ENCODE measurements at places on chromosomes 2 and 18.

DNA sequence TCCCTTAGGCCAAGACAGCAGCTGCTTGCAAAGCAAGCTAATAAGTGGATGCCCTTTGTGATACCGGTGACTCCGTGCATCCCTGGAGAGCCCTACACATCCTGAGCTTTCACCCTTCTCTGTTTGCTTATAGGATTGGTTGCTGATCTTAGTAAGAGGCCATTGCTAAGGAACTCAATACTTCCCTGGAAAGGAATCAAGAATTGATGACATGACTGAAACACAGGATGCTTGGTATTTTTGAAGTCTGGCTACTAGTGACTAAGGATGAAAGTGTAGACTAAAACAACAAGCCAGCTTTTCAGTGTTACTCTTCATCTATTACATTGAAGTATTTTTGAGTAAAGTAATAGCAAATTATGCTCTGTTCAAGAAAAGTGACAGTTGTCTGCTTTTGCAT is 123.0 kb upstream of the SERPINE2 start:
- peak; percentile 84 for DNase-seq

GRCh38 chr2:237194906-237195305 is 109.2 kb downstream of the COPS8 start:
- no peak for DNase-seq

GRCh38 chr2:20213651-20214565 is 11.0 kb downstream of the SDC1 start:
- DNase-seq: no peak

DNA sequence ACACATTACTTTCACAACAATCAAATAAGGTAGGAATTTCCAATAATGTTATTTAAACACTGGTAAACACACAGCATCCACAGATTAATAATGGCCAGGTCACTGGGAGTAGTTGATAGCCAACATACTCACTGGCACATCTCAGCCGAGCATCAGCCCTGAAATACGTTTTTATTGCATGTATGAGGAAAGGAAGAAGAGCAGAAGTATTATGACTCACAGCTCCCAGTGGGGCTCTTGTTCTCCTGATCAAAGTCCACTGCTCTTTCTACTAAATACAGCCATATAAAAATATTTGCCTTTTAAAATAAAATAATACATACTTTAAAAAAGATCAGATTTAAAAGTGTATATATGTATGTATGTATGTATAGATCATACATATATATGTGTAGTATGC is 999.6 kb downstream of the SUCLG1 start:
- DNase-seq: no peak

- peak; percentile 47 for DNase-seq
Measured at GRCh38 chr2:10097352-10098148, 17.3 kb upstream of the CYS1 start.

GRCh38 chr2:49936965-49937364 is 782.6 kb upstream of the FSHR start:
- DNase-seq: no peak

GRCh38 chr2:172555272-172555521 is 693 bp upstream of the PDK1 start:
- no peak for DNase-seq

GRCh38 chr2:71474116-71474743 is 20.9 kb downstream of the DYSF start:
- no peak for DNase-seq

DNA sequence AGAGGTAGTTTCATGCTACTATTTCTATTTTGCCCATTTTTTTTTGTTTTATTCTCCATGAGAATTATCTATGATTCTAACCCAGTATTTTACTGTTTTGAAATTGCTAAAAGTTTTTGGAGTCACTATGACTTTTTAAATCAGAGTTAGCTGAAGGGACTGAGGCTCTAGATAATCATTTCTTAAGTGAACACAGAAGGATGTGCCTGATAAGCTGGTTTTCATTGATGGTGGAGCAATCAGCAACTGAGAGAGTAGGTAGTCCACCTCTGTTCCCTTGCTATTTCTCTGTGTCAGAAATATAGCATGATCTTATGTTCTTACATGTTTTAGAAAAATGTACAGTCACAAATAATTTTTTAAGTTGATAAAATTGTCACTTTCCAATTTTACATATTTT is 59.4 kb downstream of the CCDC138 start:
- DNase-seq: no peak

DNA sequence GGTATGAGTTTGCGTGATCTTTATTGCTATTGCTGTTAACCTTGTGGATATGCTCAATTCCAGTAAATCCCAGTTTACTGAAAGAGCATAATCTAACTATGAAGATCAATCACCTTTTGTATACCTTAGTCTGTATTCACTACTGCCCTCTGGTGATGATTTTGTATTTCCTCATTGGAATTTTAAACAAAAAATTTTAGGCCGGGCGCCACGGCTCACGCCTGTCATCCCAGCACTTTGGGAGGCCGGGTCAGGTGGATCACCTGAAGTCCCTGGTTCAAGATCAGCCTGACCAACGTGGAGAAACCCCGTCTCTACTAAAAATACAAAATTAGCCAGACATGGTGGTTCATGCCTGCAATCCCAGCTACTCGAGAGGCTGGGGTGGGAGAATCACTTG is 5.1 kb downstream of the COMMD1 start:
- DNase-seq: no peak

DNA sequence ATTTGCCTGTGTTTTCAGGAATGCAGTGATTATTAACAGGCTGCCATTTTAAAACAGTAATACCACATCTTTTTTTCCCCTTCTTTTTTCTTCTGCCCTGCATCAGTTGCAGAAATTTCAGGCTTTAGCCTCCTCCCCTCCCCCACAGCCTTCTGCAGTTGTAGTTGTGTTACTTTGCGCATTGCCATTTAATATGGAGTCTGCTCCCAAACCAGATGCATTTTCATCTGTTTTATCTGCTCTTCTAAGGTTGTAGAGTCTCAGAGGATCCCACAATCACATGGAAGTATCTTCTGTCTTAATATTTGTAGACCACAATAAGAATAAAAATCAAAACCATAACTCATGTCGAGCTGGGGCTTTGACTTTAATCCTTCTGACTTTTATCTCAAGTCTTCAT is 3.8 kb downstream of the ASXL3 start:
- no peak for DNase-seq

DNA sequence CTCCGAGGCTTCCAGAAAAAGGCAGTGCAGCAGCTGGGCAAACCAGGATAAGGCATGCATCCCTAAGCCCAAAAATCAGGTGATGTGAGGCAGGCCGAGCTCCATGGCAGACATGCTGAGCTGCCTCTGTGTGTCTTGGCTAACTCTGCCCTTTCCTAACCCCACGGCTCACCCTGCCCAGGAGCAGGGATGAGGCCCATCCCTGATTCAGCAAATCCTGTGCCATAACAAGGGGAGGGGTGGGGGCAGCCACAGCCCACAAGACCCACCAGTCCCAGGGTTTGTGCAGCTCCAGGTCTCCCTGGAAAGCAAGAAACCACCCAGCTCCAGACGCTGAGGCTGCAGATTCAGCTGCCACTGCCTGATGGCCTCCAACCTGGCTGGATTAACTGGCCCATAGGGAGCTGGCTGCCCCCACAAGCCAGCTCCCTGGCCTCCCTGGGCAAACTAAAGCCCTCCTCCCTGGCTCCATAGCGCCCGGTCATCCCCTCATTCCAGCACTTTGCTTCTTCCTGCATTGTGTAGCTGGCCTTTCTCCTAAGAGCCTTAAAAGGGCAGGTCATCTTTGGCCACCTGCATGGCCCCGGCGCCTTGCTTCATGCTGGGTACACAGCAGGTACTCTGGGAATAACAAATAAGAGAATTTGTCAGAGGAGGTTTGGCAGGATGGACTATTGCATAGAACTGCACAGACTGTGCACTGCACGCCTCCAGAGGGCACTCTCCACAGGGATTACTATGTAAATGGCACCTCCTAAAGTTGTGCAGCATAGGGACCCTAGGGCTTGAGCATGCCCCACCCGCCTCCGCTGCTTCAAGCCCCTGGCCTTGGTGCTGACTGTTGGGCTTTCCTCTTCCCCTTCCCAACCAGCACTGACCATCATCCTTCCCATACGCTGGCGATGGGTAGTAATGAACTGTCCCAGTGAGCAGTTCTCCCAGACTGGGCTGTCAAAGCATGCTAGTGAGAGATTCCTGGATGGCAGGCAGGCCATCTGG is 10.7 kb downstream of the STEAP3 start:
- peak; percentile 32 for DNase-seq

DNA sequence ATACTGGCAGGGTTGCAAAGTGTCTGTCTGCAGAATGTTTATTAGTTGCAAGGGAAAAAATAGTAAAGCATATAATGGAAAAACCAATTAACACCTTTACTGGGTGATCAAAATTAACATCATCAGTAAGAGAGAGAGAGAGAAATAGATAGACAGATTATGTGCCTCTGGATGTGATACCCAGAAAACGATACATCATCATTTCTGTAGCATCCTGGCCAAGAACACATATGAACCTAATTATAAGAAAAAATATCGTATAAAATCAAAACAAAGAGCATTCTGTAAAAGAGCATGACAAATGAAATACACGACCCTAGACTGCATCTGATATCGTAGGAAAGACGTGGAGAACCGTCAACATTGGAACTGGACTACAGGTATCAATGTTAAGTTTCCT is 64.6 kb downstream of the SMC6 start:
- no peak for DNase-seq

DNA sequence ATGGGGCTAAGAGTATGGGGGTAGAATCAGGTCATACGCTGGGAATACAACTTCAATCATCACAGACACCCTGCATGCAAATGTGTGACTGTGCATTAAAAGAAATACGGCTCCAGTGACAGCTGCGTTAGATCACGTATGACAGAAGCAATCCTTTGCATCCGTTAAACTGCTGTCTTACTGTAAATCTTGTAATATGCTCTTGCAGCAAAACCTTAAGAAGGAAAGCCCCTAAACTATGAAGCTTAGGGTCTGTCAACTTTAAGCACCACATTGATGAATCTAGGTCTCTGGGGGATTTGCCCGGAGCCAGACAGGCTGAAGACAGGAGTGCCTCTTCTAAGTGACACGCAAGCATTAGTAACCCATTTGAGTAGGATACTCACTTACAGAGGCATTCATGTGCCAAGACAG is 84.7 kb upstream of the EML6 start:
- DNase-seq: no peak

Data from astrocyte of the spinal cord (primary cell).